ENCODE measurements at places on chromosomes 3 and 15. TPM values are rescaled to one million over a fixed set of nuclear protein-coding genes. Genes with fewer than 3 reads are reported as not detected.

Gene DNAH1
- total RNA-seq = 0.84 TPM

Gene TRIM69
- 5.8 TPM for total RNA-seq

Gene GPR27
- total RNA-seq = 3.3 TPM

Gene CNTN6
- not detected for total RNA-seq
